ENCODE measurements at places on chromosomes 5 and 9.

DNA sequence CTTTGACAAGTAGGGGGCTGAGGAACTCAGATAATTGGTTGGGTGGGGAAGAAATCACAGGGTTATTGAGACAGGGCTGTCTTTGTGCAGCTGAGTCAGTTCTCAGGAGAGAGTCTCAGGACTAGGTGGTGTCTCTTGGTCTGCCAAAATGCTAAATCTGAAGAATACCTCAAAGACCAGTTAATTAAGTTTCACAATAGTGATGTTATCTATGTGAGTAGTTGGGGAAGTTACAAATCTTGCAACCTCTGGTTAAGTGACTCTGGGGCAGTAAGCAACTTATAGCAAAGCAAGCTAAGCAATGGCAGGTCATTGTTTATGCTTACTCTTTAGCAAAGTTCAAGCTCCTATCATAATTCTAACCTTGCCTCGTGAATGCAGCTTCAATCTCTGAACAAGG is 53.6 kb downstream of the GIN1 start:
- DNase-seq: no peak

DNA sequence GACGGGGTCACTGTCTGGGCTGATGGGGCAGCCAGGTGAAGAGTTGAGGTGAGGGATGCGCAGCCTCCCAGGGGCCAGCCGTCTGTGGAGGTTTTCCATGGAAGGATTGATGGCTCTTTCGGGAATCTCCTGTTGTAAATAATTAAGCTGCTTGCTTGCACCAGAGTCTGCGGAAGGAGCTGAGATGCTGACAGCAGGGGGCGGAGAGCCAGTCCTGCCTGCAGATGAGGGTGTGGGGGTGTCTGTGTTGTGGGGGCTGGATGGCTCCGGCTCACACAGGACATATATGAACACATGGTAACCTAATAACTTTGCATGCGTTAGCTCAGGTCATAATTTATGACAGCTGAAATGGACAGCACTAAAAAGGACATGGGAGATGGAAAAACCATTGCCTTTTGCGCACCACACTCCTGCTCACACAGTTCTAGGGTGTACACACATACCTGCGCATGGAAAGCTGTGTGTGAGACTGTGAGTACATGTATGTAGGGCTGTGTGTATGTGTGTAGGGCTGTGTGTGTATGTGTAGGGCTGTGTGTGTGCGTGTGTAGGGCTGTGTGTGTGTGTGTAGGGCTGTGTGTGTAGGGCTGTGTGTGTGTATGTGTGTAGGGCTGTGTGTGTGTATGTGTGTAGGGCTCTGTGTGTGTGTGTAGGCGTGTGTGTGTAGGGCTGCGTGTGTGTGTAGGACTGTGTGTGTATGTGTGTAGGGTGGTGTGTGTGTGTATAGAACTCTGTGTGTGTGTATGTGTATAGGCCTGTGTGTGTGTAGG is 36.8 kb upstream of the SEMA4D start:
- DNase-seq: no peak

DNA sequence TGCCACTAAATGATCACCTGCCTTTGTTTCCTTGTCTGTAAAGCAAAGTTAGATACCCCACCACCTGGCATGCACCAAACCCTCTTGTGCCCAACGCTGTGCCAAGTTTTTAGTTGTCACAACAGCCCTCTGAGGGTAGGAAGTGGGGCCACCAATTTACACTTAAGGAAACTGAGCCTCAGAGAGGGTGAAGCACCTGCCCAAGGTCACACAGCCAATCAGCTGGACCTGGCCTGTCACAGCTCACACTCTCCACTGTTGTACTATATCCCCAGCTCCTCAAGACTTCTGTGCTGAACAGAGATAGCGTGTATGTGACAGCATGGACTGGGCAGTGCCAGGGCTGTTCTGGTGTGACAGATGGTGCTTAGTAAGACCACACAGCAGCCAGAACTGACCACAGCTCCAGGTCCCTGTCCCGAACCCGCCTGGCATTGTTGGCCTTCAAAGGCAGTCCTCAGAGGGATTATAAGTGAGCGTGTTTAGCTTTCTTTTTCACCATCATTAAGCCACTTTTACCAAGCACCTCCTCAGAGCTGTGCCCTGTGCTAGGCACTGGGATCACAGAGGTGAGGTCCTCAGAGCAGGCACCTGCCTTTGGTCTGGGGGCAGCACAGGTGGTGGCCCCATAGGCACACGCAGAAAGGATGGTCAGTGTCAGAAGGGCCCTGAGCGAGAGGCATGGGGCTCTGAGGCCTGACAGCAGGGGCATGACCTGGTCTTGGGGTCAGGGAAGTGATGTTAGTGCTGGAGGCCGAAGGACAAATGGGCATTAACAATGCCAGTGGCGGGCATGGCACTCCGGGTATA is 71.1 kb downstream of the COL27A1 start:
- DNase-seq: no peak

DNA sequence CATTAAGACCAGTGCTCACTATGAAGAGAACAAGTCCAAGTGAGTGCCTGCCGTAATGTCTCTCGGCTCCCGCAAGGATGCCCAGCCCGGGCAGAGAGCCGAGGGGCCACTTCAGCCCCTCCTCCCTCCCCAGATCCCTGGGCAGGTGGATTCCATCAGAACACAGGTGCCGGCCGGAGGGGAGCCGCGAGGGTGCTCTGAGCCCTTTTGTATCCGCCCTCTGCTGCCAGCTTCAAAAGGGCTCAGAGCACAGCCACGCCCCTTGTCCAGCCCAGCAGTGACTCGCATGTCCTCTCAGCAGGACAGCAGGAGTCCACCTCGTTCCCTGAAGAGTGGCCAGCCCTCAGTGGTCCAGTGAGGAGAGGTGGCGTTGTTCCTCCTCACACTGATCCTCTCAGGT is 43.9 kb downstream of the CYFIP2 start:
- DNase-seq: no peak

GRCh38 chr5:53481887-53482716 is 1.7 kb downstream of the FST start:
- peak; percentile 38 for DNase-seq

DNA sequence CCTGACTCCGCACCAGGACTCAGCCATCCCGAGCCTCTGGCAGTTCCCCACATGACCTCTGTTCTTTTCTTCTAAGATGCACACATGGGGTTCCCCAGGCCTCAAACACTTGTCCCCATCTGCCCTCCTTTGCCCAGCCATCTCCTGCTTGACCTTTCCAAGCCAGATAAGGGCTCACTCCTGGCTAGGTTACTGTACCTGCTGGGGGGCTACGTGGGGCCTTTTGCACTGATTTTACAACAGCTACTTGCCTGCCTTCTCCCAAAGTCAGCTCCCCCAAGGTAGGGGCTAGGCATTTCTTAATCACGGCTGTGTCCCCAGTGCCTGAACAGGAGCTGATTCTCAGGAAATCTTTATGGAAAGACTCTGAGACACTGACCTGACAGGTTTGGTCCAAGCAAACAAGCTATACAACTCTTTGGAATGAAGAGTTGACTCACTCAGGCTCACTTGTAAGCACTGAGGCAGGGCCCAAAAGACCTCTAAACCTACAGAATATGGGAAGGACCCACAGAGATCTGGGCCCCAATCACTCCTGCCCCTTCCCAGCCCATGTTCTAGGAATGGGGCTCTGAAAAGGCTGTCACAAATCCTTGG is 2.5 kb downstream of the MACROH2A1 start:
- no peak for DNase-seq

DNA sequence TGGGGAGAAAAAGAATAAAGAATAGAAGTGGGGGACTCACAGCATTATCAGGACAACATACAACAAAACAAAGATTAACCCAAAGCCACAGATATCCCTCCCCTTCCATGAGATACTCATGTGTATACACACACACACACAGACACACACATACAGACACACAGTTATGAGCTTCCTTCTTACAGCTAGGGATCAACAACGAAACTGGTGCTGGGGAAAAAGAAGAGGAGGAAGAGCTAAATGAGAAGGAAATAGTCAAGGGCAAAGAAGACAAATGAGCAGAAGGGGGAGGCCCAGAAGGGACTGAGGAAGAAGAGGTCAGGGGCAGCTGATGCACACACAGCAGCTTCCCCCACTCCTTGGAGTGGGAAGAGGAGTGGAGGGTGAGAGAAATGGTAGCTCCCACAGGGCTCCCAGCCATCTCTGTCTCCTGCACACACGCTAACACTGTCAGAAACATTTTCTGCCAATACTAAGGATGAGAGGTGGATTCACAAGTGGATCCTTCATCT is 66.2 kb downstream of the SIL1 start:
- no peak for DNase-seq

DNA sequence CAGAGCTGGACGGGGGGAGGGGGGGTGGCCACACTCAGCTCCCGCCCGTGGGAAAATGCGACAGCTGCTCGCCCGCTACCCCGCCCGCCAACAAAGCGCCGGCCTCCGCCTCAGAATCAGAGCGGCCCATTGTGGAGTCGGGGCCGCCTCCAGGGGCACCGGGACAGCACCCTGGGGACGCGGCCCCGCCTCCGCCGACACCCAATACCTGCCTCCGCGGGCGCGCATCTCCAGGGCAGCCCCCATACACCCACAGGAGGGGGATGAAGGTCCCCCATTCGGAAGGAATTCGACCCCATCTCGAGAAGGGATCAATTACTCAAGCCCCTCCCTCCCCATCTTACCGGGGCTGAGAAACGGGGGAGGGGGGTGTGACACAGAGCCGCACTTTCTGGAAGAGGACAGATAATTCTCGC is 1.3 kb downstream of the NOTCH1 start:
- DNase-seq: peak; percentile 66

GRCh38 chr9:32401488-32401887 is 17.0 kb downstream of the ACO1 start:
- no peak for DNase-seq

- DNase-seq: no peak
Measured at GRCh38 chr9:110579034-110579861, at the start of gene SVEP1. SVEP1 (minus strand) TSS chr9:110579741; CDS start chr9:110579543, 198 bp downstream.

DNA sequence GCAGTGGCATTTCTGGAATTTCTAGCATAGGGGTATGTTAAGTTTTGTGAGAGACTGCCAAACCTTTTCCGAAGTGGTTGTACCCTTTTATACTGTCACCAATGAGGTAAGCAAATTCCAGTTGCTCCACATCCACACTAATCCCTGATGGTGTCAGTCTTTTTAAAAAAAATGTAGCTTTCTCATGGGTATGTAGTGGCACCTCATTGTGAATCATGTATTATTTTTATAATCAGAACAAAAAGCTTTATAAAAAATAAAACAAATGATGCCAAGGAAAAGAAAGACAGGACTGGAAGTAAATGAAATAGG is 93.4 kb upstream of the CLINT1 start:
- no peak for DNase-seq

DNA sequence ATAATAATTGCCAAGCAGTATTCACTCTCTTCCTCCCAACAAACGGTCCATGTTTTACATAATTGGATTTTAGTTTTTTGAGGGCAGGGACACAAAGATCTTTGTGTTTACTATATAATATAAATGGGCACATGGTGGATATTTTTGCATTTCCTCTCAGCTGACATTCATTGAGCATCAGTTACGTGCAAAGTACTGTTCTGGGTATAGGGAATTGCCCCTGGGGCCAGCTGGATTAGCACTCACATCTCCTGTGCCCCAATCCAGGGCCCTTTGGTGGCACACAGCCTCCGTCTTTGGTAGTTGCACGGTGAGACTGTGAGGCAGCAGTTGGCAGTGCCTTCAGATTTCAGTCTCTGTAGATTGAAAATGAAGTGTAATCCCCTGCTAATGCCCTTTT is 1.6 kb downstream of the TDRD7 start:
- DNase-seq: no peak

GRCh38 chr5:101643794-101644193 is 652.3 kb downstream of the SLCO4C1 start:
- DNase-seq: no peak

DNA sequence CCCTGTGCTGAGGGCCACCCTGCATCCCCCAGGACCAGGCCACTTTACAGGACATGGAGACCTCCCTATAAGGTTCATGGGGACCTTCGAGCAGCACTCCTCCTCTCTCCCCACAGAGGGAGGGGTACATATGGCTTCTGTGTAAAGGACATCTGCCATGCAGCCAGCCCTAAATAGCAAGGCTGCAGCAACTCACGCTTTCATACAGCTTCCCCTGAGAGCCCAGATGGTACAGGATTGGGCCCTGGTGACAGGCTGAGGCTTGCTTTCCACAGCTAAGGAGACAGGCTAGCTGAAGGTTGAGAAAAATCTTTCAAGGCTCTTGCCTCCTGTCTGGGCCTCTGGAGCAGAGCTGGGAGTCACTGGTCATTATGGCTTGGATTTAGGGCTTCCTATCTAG is 147.0 kb upstream of the ZNF366 start:
- DNase-seq: no peak

GRCh38 chr5:151126199-151126645 is 31.4 kb downstream of the ANXA6 start:
- DNase-seq: peak; percentile 32

DNA sequence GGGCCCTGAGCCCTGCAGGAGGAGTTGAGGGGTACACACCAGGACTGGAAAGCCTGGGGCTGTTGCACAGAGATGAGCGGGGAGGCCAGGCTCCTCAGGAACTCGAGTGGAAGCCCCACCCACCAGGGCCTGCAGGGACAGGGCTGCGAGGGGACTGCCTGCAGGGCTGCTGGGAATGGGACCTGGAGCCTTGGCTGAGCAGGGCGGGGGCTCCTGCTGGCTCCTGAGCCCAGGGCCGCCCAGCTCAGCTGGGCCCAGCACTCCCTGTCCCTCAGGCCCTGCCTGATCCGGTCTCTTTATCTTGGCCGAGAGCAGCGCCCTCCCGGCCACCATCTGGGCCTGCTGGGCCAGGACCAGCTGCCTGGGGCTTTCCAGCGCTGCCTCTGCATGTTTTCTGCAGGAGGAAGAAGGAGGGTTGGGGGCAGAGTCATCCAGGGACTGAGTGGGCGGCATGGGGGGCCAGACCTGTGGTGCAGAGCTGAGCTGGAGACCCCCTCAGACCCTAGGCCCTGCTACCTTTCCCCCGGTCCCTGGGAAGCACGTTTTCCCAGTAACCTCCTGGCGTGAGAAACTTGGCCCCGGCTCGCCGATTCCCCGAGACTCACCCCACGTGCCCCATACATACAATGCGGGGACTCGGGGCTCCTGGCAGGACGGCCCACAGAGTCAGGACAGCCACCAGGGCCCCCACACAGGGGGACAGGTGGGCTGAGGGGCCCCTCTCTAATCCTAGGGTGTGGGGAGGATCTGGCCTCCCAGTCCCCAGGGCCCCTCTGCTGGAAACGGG is 9.4 kb downstream of the LCN12 start:
- no peak for DNase-seq

GRCh38 chr5:32531885-32532520 is 53.4 kb upstream of the SUB1 start:
- DNase-seq: no peak

- no peak for DNase-seq
Measured at GRCh38 chr5:37966291-37966690, 126.5 kb upstream of the GDNF start.

- DNase-seq: no peak
Measured at GRCh38 chr5:141950207-141951005, 7.6 kb downstream of the PCDH12 start.

DNA sequence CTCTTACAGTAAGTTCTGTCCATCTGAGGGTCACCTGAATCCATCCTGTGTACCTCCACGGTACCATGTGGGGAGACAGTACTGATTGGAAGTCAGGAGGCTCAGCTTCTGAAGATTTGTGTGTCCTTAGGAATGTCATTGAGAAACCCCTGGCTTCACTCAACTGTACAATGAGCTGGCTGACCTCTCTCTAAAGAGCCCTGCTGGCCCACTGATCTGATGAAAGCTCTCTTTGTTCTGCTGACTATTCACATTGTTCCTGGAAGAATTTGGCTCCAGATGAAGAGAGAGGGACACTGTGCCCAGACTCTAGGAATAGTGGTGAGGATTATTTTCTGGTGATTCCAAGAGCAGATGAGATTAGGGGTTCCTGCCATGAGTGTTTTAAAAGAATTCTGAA is 141.2 kb downstream of the LURAP1L start:
- no peak for DNase-seq
